ENCODE measurements at places on chromosomes 5 and 9.

- H3K4me1 ChIP-seq = no peaks in the 10 kb centered on the region
- no peak overlapping the region for H3K4me3 ChIP-seq
- no peak overlapping the region for H3K27ac ChIP-seq
- no peak for DNase-seq
Measured at GRCh38 chr5:18797222-18797621, 1163.0 kb downstream of the TAF11L14 start.

GRCh38 chr5:96778409-96778808 lies 29.3 kb downstream of the ERAP1 start:
- H3K27ac ChIP-seq = no peak overlapping the region
- H3K4me3 ChIP-seq = no peak overlapping the region
- no peak for DNase-seq
- H3K36me3 ChIP-seq = peaks cover 4% of the 10 kb centered on the region
- no peaks in the 10 kb centered on the region for H3K4me1 ChIP-seq

DNA sequence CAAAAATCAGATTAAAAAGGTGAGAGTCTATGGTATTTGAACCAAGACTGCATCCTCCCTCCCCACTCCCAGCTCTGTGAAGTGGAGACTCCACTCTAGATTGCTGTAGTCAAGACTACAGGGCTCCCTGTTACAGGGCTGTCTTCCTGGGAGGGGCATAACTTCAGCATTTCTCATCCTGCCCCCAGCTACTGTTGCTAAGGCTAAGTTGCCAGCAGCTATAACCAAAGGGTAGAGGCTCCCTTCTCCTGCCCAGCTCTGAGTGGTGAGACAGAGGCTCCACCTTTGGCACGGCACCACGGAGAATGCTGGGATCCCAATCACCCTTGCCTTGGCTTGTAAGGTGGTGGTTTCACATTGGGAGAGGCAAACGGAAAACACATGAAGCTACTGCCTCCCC lies 39.2 kb upstream of the GCNT4 start:
- H3K36me3 ChIP-seq = no peaks in the 10 kb centered on the region
- H3K27ac ChIP-seq = no peak overlapping the region
- H3K27me3 ChIP-seq = no peaks in the 10 kb centered on the region

DNA sequence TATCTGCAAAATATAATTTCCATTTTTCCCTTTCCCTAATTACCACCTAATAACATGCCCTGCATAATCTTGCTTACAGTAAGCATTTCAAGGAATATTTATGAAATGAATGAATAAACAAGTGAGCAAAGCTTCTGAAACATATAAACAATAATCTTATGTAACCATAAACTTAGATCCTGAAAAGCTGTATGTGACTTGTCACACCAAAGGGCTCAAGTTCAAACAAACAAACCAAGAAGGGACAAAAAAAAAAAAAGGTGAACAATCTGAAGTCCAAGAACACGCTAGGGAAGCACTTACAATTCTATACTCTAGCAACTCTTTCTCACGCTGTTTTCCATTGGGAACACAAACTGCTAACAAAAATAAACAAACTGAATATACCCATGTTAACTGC lies 36.3 kb downstream of the PLPP1 start:
- no peaks in the 10 kb centered on the region for H3K36me3 ChIP-seq
- no peak for DNase-seq
- no peak overlapping the region for H3K27ac ChIP-seq
- no peaks in the 10 kb centered on the region for H3K4me1 ChIP-seq
- no peak overlapping the region for H3K4me3 ChIP-seq

- H3K36me3 ChIP-seq = no peaks in the 10 kb centered on the region
- peak; percentile 51 for DNase-seq
- peak overlapping the region; percentile 83 for H3K4me3 ChIP-seq
- peaks cover 12% of the 10 kb centered on the region for H3K4me1 ChIP-seq
Measured at GRCh38 chr9:127803507-127804352, 1.0 kb downstream of the FPGS start.

DNA sequence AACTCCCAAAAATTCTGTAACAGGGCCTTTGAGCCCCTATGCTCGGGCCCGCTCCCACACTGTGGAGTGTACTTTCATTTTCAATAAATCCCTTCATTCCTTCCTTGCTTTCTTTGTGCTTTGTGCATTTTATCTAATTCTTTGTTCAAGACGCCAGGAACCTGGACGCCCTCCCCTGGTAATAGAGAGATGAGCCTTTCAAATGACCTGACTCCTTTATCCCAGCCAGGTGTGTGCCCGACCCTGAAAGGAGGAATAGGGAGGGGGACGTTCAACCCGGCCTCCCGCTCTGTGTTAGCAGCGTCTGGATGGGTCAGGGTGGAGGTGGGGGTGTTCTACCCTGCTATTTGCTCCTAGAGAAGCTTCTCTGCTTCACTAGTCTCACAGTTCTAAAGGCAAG lies 53.9 kb downstream of the FXN start:
- no peak overlapping the region for H3K27ac ChIP-seq
- H3K4me1 ChIP-seq = no peaks in the 10 kb centered on the region
- no peak overlapping the region for H3K4me3 ChIP-seq
- DNase-seq = no peak
- no peaks in the 10 kb centered on the region for H3K27me3 ChIP-seq

DNA sequence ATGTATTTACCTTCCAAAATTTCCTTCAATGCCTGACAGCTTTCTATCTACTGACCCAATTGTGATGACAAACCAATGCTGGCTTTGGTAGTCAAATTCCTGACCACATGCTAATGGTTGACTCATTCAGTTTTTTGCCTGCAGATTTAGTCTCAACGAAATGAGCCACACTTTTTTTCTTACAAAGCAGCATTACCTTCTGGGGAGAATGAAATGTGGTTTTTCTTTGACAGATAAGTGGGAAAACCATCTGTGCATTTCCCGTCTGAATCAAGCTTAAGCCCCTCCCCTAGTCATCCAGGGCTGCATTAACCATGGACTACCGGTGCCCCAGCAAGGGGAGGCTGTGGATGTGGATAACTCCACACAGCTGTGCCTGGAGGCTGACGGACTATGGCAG lies 99.6 kb upstream of the TAF11L2 start:
- no peaks in the 10 kb centered on the region for H3K27me3 ChIP-seq
- no peak overlapping the region for H3K4me3 ChIP-seq
- H3K27ac ChIP-seq = no peak overlapping the region
- no peaks in the 10 kb centered on the region for H3K4me1 ChIP-seq
- no peaks in the 10 kb centered on the region for H3K36me3 ChIP-seq

DNA sequence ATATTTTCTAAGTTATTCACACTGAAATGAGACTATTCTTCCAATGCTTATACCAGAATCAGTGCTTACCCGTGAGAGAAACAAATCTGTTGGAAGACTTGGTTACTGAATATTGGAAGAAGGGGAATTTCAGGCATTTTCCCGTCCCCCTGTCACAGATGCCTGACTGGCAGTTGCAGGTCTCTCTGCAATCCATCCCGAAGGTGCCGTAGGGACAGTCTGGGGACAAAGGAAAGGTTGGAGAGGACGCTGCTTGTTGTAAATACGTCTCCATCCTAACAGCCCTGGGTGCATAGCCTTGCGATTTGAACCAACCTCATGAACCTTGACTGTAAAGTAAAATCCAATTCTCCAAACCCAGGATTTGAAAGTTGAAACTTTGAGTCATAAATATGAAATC lies 3.5 kb downstream of the ESM1 start:
- H3K4me1 ChIP-seq = no peaks in the 10 kb centered on the region
- H3K4me3 ChIP-seq = no peak overlapping the region
- no peak for DNase-seq
- H3K36me3 ChIP-seq = no peaks in the 10 kb centered on the region

DNA sequence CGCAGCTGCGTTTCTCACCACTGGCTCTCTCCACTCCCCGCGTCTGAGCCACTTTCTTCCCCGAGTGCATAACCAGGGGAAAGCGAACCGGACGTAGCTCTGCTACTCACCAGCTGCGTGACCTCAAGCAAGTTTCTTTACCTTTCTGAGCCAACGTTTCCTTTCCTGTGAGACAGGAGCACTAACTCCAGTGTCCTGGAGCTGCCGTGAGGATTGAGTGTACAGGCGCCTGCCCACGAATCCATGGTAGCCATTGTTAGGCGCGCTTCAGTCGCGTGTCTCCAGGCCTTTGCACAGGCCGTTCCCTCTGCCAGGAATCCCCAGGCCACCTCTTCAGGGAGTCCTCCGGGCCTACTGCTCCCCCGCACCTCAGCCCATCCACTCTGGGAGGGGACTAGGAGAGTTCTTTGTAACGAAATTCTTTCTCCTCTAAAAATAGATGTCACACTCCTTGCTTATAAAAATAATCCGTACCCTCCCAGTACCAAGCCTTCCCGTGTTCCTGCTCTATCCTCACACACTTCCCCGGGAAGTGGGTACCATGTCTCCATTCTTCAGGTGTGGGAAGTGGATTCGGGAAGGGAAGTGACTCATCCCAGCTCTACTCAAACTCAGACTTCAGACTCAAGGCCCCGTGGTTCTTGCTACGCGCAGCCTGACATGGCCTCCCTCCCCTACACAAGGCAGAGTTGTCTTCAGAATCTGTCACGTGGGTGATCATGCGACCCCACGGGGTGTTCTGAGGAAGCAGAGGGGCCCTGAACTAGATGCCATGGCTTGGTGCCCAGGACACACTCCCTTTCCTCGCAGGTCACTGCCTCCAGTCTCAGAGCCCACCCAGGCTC lies 16.1 kb upstream of the CRB2 start:
- peak overlapping the region; percentile 61 for H3K4me3 ChIP-seq
- peak overlapping the region; percentile 97 for H3K27ac ChIP-seq
- DNase-seq = peak; percentile 88
- H3K36me3 ChIP-seq = no peaks in the 10 kb centered on the region
- no peaks in the 10 kb centered on the region for H3K27me3 ChIP-seq

- H3K27ac ChIP-seq = no peak overlapping the region
- H3K27me3 ChIP-seq = no peaks in the 10 kb centered on the region
- H3K36me3 ChIP-seq = no peaks in the 10 kb centered on the region
Measured at GRCh38 chr5:39464088-39464487, 39.3 kb upstream of the DAB2 start.

GRCh38 chr5:158718738-158719505 lies 380.8 kb downstream of the EBF1 start:
- no peaks in the 10 kb centered on the region for H3K27me3 ChIP-seq
- no peaks in the 10 kb centered on the region for H3K4me1 ChIP-seq
- no peaks in the 10 kb centered on the region for H3K36me3 ChIP-seq
- no peak overlapping the region for H3K27ac ChIP-seq
- H3K4me3 ChIP-seq = no peak overlapping the region

- H3K4me3 ChIP-seq = no peak overlapping the region
- no peaks in the 10 kb centered on the region for H3K36me3 ChIP-seq
- no peak for DNase-seq
- no peaks in the 10 kb centered on the region for H3K27me3 ChIP-seq
Measured at GRCh38 chr5:74054641-74055421, 428.8 kb downstream of the ARHGEF28 start.

DNA sequence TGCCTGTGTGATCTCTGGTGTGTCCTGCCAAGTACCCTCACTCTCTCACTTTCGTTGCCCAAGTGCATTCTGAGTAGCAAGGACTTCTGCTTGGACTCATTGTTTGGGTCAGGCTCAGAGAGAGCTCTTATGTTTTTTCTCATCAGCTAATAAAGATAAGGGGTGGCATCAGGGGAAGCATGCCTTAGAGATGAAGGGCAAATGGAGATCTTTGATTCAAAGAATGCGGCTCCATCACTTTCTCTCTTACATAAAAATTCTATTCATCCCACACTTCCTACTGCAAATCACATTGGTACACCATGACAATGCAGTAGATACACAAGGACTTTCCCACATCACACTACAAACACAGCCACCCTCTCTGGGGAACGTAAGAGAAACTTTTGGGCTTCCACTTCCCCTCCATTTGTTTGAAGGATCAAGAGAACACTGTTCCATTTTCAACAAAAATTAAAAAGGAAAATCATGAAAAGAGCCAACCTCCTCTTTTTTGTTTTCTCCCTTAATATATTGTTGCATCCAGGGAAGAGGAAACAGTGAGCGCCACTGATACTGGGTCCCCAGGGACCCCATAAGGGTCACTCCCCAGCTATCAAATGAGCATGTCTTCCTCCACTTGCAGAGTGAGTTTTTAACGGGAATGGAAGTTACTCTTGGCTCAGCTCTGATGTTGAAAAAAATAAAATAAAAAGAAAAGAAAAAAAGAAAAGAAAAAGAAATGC lies 73.0 kb downstream of the ZNF366 start:
- no peak for DNase-seq
- no peak overlapping the region for H3K4me3 ChIP-seq
- H3K4me1 ChIP-seq = no peaks in the 10 kb centered on the region
- H3K27ac ChIP-seq = no peak overlapping the region
- no peaks in the 10 kb centered on the region for H3K27me3 ChIP-seq
- H3K36me3 ChIP-seq = no peaks in the 10 kb centered on the region

DNA sequence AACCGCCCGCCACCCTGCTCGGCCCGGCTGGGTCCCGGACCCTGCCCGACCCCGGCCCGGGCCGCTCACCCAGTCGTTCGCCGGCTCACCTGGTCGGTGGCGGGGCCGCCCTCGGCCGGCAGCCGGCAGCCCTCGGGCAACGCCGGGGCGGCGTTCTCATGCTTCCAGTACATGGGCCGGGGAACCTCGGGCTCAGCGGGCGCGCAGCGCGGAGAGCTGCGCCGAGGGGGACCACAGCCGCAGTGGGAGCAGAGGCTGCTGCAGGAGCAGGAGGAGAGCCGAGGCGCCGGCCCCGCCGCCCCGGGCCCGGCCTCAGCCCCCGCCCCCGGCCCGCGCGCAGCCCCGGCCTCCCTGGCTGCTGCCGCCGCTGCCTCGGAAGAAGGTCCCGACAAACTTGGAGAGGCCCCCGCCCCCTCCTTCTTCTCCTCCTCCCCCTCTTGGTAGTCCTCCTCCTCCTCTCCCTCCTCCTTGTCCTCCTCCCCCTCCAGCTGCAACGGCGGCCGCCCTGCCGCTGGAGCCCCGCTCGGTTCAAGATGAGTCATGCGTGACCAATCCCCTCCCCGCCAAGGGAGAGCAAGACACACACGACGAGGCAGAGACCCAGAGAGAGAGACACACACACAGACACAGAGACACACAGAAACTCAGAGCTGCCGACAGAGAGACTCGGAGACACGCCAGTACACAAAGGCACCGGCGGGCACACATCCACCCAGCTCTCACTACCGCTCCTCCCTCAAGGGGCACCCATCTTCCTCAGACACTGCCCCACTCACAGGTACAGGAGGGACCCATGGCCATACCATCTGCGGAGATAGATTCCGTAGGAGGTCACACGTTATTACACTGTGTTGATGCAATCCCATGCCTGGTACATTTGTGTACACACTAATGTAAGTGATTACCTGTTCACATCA lies at the start of gene LHX6:
TSS of gene LHX6 (minus strand) at position 390 of the 917 bp plus-strand sequence. CDS start at position 173, 217 bp downstream.
- H3K36me3 ChIP-seq = no peaks in the 10 kb centered on the region
- DNase-seq = no peak
- H3K4me3 ChIP-seq = peak within 1 kb of the TSS; percentile 12
- H3K27ac ChIP-seq = no peak within 1 kb of the TSS

- no peak overlapping the region for H3K27ac ChIP-seq
- no peak for DNase-seq
- H3K4me1 ChIP-seq = no peaks in the 10 kb centered on the region
- H3K4me3 ChIP-seq = no peak overlapping the region
- no peaks in the 10 kb centered on the region for H3K36me3 ChIP-seq
- no peaks in the 10 kb centered on the region for H3K27me3 ChIP-seq
Measured at GRCh38 chr5:28391277-28391676, 1352.9 kb upstream of the CDH9 start.

Measured in MM.1S (cell line).